ENCODE measurements at places on chromosomes 7 and 10.

DNA sequence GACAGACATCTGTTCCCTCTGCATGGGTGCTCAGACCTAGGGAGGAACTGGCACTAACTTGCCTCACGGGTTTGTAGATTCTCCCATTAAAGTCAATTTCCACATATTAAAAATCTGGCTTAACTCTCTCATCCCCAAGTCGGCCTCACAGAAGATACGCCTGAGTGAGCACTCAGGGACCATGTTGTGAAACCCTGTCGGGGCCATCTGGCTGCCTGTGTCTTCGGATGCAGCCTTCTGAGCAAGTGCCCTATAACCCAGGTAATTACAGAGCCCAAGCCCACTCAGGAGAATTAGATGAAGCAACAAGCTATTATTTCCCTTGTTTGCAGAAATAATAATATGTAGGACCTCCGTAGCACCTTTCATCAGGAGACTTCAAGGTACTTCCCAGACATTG is 219.3 kb upstream of the GLI3 start:
- no peak for DNase-seq

DNA sequence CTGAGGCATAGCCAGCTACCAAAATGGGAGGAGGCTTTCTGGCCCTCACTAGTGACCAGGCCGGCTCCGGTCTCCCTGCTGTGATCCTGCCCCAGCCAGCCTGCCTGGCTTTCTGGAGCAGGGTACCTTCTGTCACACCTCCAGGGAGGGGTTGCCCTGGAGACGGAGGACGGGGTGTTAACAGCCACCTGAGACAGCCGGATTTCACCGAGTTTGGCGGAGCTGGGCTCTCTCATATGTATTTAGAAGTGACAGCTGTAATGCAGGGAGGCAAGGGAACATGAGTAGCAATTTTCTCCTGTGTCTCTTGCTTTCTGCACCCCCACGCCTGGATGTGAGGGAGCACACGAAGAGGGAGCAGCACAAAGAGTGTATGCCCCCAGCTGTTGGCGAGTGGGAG is 473.3 kb downstream of the PLXNA4 start:
- no peak for DNase-seq

GRCh38 chr7:35968140-35968940 is 167.5 kb downstream of the SEPTIN7 start:
- DNase-seq, result no peak

DNA sequence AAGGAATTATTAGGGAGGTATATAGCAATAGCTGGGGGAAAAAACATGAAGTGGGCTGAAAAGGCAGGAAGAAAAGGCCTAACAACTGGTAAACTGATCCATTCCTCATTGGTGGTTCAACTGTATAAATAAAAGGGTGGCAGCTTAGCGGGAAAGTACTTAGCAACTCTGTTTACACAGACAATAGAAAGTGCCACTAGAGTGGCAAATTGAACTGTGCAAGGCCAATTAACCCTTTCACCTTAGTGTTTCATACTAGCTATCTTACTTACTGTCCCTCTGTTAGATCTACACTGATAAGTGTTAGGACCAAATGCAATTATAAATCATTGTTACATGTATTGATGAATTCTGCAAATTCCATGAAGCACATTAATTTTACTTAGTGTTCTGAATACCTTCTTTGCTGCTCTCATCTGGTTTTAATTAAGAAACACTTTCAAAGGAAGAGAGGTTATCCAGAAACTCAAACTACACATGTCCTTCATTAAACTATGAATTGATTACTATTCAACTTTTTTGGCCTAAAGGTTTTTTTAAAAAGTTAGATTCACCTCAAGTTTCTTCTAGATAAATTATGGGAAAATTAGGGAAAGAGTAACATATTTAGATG is 28.0 kb downstream of the DNAJC1 start:
- DNase-seq, result no peak

GRCh38 chr7:114925434-114925833 is 3.5 kb downstream of the MDFIC start:
- DNase-seq, result no peak

DNA sequence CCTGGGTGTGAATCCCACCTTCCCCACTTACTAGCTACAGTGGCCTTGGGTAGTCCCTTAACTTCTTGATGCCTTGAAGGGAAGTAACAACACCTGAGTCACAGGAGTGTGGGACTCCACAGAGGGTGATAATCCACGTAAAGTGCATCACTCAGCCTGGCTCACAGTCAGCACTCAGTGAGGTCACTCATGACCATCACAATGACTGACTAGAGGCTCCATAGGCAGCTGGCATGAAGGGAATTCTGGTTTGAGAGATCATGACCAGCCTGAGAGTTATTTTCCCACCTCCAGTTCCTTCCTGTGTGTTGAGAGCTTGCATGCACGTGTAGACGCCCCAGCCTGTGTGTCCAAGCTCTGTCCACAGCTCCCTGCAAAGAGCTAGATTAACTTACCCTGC is 34.8 kb downstream of the NEUROG3 start:
- DNase-seq, result no peak

GRCh38 chr7:55044371-55044717 is 25.5 kb downstream of the EGFR start:
- DNase-seq, result no peak

DNA sequence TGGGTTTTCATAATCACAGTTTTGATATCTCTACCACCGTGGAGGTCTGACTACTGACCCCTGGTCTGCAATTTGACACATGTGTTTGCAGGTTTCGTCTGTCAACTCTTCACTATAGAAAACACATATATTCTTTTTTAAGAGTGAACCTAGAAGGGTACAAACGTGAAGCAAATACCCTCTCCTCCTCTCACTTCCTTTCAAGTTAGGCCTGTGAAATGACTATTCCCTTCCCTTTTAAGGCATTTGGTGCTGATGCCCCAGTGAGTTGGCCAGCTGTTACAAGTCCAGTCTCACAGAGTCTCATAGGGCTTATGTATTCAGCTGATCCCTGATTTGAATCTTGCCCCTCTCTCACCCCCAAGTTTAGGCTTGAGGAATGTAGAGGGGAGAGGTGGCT is 742.0 kb upstream of the IGFBP3 start:
- DNase-seq, result no peak
